NCI-H1436 (cell line): ENCODE measurements at places on chromosomes 5 and 9.

DNA sequence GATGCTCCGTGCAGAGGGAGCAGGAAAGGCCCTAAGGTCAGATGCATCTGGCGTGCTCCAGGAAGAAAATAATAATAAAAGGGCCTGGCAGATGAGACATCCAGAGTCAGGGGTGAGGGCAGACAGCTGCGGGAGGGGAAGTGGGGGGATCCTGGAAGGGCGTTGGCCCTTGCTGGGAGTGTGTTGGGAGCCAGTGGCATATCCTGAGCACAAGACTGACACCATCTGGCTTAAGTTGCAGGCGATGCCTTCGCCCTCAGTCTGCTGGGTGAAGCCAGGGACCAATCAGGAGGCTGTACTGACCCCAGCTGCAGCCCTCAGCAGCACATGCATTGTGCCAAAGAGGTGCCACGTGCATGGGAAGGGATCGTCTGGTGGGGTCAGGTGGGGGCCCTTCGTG lies 3.8 kb downstream of the OR2V2 start:
- no peak for DNase-seq

DNA sequence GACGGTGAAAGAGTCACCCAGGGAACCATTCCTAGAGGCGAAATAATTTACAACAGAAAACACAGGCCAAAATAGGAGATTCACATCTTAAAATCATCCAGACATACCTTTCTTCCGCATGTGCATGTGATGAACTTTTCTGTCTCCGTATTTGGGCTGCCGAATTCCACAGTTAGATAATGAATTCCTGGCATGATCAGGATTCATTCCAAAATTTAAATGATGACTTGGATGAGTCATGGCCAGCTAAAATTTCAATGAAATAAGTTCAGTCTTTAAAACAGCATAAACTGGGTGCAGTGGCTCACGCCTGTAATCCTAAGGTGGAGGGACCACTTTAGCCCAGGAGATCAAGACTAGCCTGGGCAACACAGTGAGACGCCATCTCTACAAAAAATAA lies 82.7 kb downstream of the DROSHA start:
- DNase-seq = no peak

DNA sequence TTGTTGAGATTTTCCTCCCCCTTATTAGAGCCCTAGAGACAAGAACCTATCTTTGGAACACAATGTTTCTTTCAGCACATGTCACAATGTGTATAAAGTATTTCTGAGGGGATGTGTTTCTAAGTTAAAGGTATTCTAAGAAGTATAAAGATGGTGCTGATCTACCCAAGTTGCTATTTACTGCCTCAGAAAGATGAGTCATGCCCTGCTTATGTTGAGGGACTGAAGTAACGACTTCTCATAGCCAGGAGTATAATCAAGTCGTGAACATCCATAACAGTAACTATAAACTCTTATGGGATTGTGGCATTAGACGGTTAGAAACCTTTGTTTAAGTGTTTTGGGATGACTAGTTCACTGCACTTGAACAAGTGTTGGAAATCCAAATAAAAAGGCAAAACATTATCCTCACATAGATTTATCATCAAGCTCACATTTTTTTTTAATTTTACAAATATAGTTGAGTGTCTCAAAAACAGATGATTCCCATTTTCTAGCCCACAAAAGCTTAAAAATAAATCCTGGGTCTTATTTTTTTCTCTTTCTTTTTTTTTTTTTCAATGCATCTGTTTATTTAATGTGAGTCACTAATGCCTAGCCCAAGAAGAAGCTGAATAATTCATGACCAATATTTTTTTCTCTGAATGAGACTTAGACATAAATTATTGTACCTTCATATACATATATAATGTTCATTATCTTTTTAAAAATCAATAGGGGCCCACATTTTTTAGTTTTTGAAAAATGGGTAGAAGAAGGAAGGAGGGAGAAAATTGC lies 12.2 kb upstream of the TMEM252 start:
- DNase-seq = no peak

DNA sequence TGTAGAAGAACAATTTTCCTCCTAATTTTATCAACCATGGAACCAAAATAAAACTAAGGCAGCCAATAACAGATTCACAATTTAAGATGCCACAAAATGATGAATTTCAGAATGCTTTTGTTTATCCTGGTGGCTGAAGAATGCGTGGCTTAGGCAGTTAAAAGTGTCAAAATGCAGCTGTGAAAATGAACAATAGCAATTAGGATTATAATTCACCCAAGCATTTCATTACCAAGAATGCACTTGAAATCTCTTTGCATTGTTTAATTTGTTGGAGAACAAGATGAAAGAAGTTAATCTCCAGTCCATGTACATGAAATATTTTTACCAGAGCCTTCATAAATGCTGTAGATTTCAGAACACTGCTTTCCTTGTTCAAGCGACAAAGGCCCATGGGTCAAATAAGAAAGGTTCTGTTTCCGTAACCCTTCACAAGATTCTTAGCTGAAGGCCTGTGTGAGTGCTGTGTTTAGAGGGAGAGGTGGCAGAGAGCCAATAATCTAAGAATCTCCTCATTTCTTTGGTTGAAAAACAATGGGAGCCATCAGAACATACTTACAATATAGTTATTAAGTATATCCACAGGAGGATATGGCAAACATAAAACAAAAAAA lies 39.3 kb downstream of the CLINT1 start:
- DNase-seq = no peak

DNA sequence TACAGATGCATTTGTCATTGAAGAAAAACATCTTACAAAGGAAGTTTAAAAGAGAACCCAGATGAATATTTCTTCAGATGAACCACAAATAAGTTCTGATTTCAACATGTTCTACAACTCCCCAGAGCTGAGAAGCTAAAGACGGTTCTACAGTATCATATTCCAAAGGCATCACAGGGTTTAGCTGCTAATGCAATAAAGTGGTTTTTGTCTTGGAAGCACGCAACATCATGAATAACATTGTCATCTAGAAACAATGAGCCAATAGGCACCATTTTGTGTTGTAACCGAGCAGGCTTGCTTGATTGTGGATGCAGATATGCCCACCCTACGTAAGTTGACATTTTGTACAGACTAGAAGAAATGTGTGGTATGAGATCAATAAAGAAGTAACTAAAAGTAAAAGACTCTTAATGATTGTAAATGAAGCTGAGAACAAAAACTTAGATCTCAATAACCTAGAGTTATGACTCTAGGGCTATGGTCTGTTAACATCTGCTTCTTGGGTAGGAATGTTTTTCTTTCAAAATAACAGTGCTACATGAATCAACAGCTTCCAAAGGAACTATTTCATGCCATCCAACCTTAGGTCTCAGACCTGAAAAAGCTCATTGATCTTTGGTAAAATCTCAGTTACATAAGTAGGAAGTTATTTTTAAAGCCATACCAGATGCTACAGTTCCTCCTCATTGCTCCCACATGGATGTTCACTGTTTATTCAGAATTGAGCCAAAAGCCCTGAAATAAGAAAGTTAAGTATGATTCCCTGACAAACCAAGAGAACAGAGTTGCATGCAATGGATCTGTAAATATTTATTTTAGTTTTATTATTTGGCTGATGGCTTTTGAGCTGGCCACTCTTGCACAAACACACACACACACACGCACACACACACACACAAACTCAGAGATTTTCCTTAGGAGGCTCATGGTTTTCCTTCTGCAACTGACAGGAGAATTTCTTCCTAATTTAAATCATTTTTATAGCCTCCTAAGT lies 118.7 kb upstream of the SLCO6A1 start:
- no peak for DNase-seq

GRCh38 chr5:10655972-10656830 lies 92.3 kb downstream of the ANKRD33B start:
- DNase-seq = no peak

DNA sequence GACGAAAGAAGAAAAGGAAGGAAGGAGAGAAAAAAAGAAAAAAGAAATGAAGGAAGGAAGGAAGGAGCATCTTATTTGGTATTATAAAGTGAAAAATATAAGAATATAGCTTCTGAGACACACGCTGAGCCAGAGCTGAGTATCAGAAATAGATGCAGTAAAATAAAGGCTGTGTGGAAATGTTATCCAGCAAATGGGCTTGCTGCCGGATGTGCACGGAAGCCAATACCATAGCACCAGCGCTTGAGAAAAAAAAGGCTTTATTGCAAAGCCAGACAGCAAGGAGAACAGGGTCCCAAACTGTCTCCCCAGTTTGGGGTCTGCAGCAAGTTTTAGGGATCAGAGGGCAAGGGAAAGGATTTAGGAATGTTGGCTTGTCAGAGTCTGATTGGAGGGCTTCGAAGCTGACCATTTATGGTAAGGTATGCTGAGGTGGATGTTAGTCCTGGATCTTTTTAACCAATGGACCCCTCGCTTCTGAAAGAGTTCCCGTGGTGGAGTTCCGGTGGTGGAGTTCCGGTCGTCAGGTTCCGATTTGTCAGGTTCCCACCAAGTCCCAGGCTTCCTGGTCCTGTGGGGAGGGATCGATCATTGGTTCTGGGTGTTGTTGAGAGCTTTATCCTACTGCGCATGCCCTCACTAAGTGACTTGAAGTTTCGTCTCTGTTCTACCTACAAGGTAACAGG lies 70.4 kb downstream of the SFXN1 start:
- no peak for DNase-seq

DNA sequence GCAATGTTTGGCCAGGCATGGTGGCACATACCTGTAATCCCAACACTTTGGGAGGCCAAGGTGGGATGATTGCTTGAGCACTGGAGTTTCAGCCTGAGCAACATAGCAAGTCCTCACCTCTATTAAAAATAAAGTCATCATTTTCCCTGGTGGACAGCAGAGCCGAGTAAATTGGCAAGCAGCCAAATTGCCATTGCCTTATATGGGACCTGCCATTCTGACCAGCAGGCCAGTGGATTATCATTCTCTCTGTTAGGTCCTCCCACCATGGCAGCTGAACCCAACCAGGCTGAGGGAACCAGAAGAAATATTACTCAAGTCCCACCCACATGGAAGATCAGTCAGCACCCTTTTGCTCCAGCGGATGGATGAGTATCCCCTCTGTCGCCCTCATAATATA lies 1829.9 kb downstream of the EFNA5 start:
- DNase-seq = no peak

- no peak for DNase-seq
These were observed 1949.6 kb upstream of the WWC1 start for GRCh38 chr5:166341740-166342337.

DNA sequence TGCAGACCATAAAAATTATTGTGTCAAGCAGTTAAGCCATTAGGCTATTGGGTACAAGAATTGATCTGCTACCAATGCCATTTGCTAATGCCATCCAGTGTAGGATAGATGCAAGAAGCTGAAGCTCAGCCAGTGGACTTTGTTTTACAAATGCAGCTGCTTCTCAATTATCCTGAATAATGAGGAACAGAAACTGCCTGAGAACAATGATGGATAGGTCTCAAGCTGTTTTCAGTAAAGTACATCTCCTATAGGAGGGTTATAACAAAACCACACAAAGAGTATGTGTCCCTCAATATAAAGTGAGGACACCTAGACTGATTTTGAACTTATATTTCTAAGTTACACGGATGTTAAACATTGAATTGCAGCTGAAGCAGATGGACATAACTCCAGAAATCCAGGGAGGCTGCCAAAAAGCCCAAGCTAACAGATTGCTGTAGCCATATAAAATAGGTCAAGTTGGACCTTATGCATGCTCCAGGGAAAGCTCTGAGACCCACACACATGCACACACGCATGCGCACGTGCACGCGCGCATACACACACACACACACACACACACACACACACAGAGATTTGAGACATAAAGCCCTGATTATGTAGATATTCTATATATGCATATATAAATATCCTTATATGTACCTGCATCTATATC lies 482.7 kb upstream of the CD180 start:
- DNase-seq = no peak

GRCh38 chr5:157603333-157604190 lies 28.0 kb upstream of the ADAM19 start:
- no peak for DNase-seq

- DNase-seq = no peak
These were observed 96.3 kb downstream of the CACNA1B start for GRCh38 chr9:137973829-137974416.

- no peak for DNase-seq
These were observed 28.2 kb downstream of the ARL15 start for GRCh38 chr5:54281960-54282692.

DNA sequence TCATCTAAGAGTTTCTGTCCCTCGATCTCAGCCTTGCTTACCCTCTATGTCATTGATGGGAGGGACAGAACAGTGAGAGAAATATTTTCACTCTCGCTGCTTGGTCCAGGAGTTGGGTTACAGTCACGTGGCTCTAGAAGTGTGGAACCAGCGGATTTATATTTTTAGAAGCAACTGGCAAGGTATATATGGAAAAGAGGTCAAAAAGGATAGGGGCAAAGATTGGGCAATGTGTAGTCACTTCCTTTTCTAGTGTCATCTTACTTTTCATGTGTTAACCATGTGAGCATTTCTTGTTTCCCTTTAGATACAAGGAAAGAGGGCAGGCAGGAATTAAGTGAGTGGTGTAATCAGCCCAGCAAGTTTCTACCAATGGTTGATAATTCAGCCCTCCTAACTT lies 111.5 kb upstream of the ZNF366 start:
- DNase-seq = no peak

- no peak for DNase-seq
These were observed 104.2 kb upstream of the GPR151 start for GRCh38 chr5:146620031-146620668.

GRCh38 chr5:83721953-83722901 lies 1.6 kb upstream of the HAPLN1 start:
- peak; percentile 61 for DNase-seq

GRCh38 chr9:124293718-124294506 lies 36.2 kb downstream of the NEK6 start:
- DNase-seq = no peak

- no peak for DNase-seq
These were observed 4.5 kb downstream of the ZNF608 start for GRCh38 chr5:124741711-124742496.

DNA sequence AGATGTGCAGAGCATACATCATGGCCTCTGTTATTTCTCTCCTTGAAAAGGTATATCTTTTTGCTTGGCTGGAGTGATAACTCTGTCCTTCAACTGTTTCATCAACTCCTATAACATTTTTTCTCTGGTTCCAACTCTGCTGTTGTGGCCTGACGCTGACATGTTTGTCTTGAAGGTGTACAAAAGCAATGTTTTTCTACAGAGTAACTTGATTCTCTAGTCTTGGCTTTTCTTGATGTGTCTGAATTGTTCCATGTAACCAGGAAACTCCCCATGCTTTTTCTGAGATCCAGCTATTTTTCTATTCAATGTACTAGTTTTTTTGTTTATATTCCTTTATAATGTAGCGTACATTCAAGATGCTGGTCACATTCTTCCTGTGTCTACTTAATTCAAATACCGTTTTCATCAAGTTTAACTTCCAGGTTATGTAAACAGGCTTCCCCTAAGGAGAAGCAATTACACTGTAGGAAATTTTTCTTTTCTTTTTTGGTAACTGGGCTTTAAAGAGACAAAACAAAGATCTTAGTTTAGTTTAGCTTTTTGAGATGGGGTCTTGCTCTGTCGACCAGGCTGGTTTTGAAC lies 6.7 kb upstream of the CPLANE1 start:
- DNase-seq = no peak

DNA sequence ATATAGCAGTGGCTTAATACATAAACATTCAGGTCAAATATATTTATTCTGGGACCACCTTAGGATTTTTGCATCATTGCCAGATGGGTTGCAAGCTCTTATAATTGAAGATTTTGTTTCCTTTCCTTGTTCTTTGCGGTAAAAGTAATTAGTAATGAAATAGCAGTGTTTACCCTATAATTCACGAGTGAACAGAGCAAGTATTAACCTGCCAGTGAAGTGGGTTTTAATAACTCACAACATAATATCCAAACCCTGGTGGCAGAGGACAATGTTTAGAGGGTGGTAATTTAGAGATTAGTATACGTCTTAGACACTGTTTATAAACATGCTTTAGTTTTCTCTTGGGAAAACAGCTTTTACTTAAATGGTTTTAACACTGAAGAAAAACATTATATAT lies 11.8 kb downstream of the ARL14EPL start:
- peak; percentile 5 for DNase-seq
